GM12878 (cell line): ENCODE measurements at places on chromosomes 7 and 10.

- DNase-seq = no peak
These were observed 87.1 kb downstream of the HIBADH start for GRCh38 chr7:27575613-27576012.

GRCh38 chr10:69629897-69630650, at the start of gene FAM241B:
TSS of gene FAM241B (plus strand) at chr10:69630247. CDS start at chr10:69631744, 1,497 bp downstream.
- no peak for DNase-seq

GRCh38 chr10:51964630-51965029, 265.2 kb upstream of the CSTF2T start:
- DNase-seq = no peak

DNA sequence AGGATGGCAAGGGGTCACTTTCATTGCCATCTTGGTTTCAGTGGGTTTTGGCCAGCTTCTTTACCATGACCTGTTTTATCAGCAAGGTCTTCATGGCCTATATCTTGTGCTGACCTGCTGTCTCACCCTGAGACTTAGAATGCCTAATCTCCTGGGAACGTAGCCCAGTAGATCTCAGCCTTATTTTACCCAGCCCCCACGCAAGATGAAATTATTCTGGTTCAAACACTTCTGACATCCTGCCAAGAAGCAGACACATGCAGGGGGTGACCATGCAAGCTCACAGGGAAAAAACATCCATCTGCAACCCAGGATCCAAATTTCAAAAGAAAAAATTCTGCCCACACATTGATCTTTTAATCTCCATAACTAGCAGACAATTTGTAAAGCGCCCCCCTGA, 88.4 kb upstream of the EEPD1 start:
- no peak for DNase-seq

GRCh38 chr7:85234730-85235129, 47.9 kb upstream of the SEMA3D start:
- no peak for DNase-seq

DNA sequence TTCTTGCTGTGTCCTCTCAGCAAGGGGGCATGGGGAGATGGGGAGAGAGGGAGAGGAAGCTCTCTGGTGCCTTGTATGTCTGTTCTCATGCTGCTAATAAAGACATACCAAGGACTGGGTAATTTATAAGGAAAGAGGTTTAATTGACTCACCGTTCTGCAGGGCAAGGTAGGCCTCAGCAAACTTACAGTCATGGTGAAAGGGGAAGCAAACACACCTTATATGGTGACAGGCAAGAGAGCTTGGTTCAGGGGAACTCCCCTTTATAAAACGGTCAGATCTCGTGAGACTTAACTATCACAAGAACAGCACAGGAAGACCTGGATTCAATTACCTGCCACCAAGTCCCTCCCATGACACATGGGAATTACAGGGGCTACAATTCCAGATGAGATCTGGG, 464.7 kb upstream of the CELF2 start:
- DNase-seq = no peak

DNA sequence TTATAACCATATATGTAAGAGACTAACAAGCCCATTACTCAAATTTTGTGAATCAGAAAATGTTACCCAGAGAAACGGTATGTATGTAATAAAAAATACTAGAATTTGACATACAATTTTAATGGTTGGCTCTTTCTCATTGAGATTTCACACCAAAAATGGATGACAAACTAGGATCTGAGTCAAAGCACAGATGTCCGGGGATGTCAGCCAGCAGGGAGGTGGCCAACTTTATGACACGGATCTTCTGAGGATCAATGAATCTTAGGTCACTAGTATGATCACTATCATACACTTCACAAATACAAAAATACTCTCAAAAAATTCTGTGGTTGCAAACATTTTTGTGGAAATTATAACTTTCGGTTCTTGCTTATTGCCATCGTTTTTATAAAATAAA, 173.5 kb upstream of the NFE2L3 start:
- DNase-seq = no peak

GRCh38 chr7:69334701-69335100, 263.6 kb upstream of the AUTS2 start:
- no peak for DNase-seq

- DNase-seq = no peak
These were observed 1.9 kb downstream of the GRID1 start for GRCh38 chr10:86364491-86365345.

- DNase-seq = no peak
These were observed 781 bp downstream of the GBX1 start for GRCh38 chr7:151166629-151167196.

DNA sequence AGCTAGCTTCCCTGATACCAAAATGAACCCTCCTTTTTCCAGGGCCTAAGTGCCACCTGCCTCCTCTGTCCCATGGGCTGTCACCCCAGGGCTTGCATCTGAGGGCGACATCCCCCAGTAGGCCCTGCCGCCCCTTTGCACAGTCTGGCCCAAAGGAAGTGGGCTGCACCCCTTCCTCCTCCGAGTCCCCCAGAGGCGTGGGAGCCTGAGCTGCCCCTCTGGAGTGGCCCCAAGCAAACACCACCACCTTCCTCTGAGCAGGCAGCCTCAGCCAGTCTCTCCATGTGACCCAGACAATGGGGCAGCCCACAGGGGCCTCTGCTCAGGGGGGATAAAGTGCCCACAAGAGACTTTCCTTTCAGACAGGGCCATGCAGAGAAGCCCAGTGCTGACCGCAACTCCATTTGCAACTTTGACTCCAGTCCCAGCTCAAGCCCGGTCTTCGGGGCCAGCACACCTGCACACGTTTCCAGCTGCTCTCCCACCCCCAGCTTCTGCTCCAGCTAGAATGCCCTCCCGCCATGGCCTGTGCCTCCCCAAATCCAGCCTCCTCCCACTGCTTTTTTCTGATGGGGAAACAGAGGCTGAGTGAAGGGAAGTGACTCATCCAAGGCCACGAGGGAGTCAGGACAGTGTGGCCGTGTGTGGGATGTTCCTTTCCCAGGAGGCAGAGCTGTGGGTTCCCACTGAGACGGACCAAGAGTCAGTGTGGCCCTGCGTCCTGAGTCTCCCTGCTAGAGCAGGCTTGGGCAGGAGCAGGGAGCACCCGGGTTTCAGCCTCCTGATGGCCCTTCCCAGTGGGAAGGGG, 111.9 kb downstream of the ZMIZ1 start:
- DNase-seq = no peak
